ENCODE measurements at places on chromosomes 2 and 18. TPM values are rescaled to one million over a fixed set of nuclear protein-coding genes. Genes with fewer than 3 reads are reported as not detected.

DNA sequence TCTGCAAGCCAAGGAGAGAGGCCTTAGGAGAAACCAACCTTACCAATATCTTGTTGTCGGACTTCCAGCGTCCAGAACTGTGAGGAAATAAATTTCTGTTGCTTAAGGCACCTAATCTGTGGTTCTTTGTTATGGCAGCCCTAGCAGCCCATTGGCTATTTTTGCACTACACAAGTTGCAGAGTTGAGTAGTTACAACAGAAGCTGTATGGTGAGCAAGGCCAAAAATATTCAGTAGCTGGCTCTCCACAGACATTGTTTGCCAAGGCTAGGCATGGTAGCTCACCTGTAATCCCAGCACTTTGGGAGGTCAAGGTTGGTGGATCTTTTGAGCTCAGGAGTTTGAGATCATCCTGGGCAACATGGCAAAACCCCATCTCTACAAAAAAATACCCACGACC, 27.1 kb upstream of the SCYGR1 start:
- H3K36me3 ChIP-seq: no peaks in the 10 kb centered on the region
- H3K27me3 ChIP-seq: no peaks in the 10 kb centered on the region
- no peak for DNase-seq
- no peak overlapping the region for H3K4me3 ChIP-seq

- H3K27ac ChIP-seq: no peak overlapping the region
- no peaks in the 10 kb centered on the region for H3K4me1 ChIP-seq
- H3K27me3 ChIP-seq: no peaks in the 10 kb centered on the region
These were observed 36.0 kb downstream of the CSRNP3 start for GRCh38 chr2:165505514-165505913.

GRCh38 chr2:232592772-232593395, 40.5 kb upstream of the EFHD1 start:
- DNase-seq: peak; percentile 58
- peaks cover 45% of the 10 kb centered on the region for H3K4me1 ChIP-seq
- peak overlapping the region; percentile 96 for H3K27ac ChIP-seq
- no peaks in the 10 kb centered on the region for H3K36me3 ChIP-seq
- H3K4me3 ChIP-seq: no peak overlapping the region

ZNF804A gene
- not detected for total RNA-seq

DNA sequence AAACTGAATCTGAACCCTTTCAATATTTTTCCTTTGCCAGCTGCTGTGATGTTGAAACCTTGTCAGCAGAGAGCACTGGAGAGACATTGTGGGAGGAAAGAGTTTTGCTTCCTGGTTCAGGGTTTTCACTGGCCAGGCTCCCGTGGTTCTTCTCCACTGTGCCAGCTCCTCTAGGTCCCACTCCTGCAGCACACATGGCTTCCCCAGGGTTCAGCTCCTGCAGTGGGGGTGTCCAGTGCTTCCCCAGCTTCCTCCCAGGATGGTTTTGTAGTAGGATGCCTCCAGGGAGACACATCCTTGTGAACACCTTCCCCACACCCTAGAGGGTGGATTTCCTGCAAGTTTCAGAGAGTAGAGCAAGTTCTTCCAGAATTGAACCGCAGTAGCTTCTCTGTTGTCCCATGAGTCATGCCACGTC, 24.0 kb upstream of the SULT1C3 start:
- H3K27ac ChIP-seq: no peak overlapping the region
- DNase-seq: no peak
- H3K4me3 ChIP-seq: no peak overlapping the region
- no peaks in the 10 kb centered on the region for H3K36me3 ChIP-seq
- no peaks in the 10 kb centered on the region for H3K4me1 ChIP-seq

GRCh38 chr18:25443776-25444175, 91.8 kb upstream of the ZNF521 start:
- no peaks in the 10 kb centered on the region for H3K27me3 ChIP-seq
- H3K27ac ChIP-seq: no peak overlapping the region
- H3K36me3 ChIP-seq: no peaks in the 10 kb centered on the region

DNA sequence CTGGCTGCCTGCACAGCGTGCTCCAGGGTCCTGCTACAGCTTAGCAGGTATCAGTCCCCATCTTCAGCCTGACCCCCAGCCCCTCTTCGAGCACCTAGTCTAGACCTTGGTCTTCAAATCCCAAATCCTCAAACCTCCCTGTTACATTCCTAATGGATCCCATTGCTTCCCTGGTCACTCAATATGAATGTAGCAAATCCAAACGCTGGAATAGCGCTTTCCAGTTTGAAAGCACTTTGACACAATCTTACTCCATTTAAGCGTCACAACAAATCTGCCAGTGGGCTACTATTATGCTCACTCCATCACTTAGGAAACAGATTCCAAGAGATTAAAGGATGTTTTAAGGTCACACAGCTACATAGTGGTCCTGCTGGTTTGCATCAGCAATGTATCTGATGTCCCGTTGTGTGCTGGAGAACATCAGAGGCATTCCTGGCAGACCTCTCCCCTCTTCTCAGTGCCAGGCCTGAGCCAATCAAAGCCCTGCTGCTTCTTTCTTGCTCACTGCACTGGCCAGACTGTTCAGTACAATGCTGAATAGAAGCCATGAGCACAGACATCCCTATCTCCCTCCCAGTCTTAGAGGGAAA, 11.1 kb upstream of the INO80C start:
- H3K27ac ChIP-seq: no peak overlapping the region
- H3K4me3 ChIP-seq: no peak overlapping the region
- no peak for DNase-seq

- no peak overlapping the region for H3K4me3 ChIP-seq
- no peaks in the 10 kb centered on the region for H3K4me1 ChIP-seq
- no peak overlapping the region for H3K27ac ChIP-seq
- no peaks in the 10 kb centered on the region for H3K27me3 ChIP-seq
- no peaks in the 10 kb centered on the region for H3K36me3 ChIP-seq
These were observed 53.8 kb downstream of the TRAPPC12 start for GRCh38 chr2:3433339-3433699.

DNA sequence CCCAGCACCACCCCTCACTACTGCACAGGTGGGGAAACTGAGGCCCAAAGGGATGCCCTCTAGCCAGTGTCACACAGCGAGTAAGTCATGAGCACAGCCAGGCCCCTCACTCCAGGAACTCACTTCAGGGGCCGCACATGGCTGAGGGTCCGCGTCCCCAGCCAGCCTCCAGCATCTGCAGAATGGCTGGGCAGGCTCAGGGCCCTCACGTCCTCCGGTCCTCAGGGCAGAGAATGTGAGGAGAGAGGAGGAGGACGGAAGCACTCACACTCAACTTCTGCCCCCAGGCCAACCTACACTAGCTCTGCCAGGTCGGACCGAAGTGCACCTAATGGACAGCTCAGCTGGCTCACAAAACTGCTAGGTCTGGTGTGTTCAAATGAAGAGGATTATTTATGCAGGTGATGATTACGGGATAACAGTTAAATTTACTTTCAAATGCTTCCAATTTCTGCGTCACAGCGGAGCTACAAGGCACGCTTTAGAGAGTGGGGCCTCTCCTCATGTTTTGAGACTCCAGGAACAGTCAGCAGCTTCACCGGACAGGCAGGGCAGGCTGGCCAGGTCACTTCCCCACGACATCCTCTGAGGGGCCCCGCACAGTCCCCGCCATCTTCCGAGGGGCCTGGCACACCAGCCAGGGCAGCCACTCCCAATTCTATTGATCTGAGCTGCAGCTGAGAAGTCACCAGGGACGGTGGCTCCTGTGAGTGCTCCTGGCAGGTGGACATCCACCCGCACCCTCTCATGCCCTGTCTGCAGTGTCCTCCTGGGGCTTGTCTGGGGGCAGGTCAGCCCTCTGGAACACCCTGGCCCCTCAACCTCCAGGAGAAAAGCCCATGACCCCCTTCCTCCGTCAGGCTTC, 26.5 kb downstream of the KIF1A start:
- H3K36me3 ChIP-seq: no peaks in the 10 kb centered on the region
- H3K27ac ChIP-seq: no peak overlapping the region
- H3K4me3 ChIP-seq: no peak overlapping the region
- H3K27me3 ChIP-seq: peaks cover 4% of the 10 kb centered on the region
- DNase-seq: no peak

CHST9 gene
- total RNA-seq: not detected

DNA sequence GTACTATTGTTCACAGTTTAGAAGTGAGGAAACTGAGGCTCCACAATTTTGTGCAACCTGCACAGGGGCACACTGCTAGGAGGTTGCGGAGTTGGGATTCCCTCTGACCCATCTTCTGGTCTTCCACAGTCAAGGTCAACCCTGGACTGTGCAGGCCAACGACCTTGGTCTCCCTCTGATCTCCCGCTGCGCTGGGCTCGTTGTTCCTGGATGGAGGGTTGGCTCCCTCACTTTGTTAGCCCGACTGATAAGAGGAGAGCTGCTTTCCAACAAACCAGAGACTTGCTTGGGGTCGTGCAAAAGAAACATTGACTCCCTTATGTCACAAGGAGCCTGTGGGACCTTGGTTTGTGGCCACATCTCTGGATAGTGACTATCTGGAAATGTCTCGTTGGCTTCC, 187.6 kb downstream of the MYCN start:
- H3K36me3 ChIP-seq: no peaks in the 10 kb centered on the region
- H3K4me1 ChIP-seq: no peaks in the 10 kb centered on the region
- no peaks in the 10 kb centered on the region for H3K27me3 ChIP-seq
- H3K4me3 ChIP-seq: no peak overlapping the region
- no peak for DNase-seq

All from gastrocnemius medialis (tissue), 4 donors.